ENCODE measurements at places on chromosomes 1 and 21.

DNA sequence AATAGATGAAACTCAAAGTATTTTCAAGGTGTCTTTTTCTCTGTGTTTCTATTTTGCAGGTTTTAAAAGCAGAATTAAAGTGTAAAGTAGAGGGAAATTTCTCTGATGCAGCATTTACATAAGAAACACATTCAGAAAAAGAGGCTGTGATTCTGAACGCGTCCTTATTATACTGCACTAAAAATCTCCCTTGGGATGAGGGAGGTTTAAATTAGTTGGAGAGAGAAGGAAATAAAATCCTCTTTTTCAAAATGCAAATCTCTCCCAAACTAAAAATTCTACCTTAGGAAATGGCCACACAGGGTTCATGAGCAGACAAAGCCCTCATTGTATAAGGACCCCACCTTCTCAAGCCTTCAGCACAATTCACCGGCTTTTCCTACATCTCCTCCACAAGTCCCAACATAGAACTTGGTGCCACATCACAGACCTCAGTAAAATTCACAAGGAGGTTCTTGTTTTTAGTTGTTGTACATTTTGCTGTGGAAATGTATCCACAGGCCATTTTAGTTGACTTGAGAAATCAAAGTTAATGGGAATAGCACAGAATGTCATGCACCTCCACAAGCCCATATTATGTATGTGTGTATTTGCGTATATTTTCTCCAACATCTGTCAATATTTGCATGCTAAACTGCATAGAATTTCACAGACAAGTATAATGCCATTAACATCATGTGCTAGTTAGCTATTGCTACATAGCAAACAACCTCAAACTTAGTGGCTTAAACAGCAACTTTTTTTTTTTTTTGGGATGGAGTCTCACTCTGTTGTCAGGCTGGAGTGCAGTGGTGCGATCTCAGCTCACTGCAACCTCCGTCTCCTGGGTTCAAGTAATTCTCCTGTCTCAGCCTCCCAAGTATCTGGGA is 59.8 kb downstream of the MAB21L3 start:
- DNase-seq = peak; percentile 31

DNA sequence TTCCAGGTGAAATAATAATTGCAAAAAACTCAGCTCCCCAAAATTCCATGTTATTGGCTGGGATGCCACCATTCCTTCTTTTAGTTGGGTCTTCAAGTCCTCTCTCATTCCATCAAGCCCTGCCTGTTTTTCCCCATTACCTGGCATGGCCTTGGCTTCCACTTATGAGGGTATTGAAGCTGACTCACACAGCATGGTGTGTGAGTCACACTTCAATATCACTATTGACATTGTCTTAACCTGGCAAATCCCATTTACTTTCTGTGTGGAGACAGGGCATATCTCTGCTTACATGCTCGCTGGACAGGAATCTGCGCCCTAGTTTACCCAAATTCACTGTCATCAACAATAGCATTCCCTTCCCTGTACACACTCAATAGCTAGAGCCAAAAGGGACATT is 1806.8 kb downstream of the BRINP3 start:
- DNase-seq = no peak

- DNase-seq = no peak
Observed at GRCh38 chr21:44920694-44921604, at the start of gene ITGB2. ITGB2 (minus strand) TSS chr21:44920899; CDS start chr21:44910782, 10,117 bp downstream.

GRCh38 chr1:230167419-230167852 is 100.4 kb downstream of the GALNT2 start:
- DNase-seq = peak; percentile 15

GRCh38 chr1:23567996-23568607 is 8.8 kb upstream of the ID3 start:
- peak; percentile 70 for DNase-seq

DNA sequence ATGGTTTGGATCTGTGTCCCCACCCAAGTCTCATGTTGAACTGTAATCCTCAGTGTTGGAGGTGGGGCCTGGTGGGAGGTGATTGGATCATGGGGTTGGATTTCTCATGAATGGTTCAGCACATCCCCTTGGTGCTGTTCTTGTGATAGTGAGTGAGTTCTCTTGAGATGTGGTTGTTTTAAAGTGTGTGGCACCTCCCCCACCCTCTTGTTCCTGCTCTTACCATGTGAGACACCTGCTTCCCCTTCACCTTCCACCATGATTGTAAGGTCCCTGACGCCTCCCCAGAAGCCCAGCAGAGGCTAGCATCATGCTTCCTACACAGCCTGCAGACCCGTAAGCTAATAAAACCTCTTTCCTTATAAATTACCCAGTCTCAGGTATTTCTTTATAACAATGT is 55.8 kb downstream of the SUSD4 start:
- DNase-seq = no peak

DNA sequence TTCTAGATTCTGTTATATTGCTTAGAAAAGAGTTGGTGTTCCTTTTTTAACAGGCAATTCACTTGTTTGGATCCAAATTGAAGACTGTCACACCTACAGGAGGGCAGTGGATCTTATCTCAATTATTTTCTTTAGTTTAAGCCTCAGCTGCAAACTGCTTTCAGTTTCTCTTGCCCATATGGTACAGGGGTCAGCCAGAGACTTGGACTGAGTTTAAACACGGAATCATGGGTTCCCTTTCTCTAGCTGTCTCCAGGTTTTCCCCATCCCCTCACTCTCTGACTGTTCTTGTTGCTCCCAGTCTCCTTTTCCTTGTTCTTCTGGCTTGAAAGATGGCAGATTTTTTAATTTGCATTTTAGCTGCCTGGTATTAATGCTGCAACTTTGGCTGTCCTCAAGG is 18.4 kb downstream of the DTL start:
- no peak for DNase-seq

DNA sequence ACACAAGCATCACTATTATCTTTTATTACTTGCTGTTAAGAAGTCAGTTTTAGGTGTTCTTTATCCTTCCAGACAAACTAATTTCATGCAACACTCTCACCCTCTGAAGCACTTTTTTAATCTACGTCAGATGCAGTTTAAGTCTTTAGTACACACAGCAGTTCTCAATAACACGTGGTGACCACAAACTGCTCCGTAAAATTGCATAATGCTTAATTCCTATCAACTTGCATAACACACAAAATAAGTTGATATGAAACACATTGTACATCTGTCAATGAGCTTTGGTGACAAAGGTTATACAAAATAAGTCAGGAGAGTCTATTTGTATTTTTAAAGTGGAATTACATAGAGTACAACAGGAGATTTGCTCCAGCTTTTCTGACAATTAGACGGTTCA is 140.9 kb upstream of the ETS2 start:
- DNase-seq = no peak

- no peak for DNase-seq
Observed at GRCh38 chr1:70504176-70504820, 93.2 kb downstream of the CTH start.
